NCI-H82 (cell line): ENCODE measurements at places on chromosomes 7 and 10.

GRCh38 chr7:115763347-115763746 is 267.2 kb downstream of the TFEC start:
- no peak for DNase-seq

GRCh38 chr7:28410628-28411531 is 1.4 kb upstream of the CREB5 start:
- peak; percentile 72 for DNase-seq

DNA sequence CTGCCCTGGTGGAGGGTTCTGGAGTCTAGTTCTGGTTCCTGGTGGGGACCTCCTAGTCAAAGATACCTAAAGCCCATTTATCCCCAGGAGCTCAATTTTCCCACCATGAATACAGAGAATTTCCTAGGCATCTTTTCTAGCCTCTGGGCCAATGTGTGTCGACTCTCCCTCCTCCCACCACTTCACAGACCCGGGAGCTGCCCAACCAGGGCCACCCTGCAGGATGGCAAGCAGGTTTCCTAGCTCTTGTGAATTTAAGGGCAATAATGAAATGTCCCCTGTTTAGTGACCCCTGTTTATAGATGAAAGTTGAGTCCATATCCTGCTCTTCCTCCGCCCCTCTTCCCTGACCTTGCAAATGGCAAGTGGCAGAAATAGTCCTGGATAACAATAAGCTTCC is 9.4 kb downstream of the DLX5 start:
- DNase-seq: no peak

DNA sequence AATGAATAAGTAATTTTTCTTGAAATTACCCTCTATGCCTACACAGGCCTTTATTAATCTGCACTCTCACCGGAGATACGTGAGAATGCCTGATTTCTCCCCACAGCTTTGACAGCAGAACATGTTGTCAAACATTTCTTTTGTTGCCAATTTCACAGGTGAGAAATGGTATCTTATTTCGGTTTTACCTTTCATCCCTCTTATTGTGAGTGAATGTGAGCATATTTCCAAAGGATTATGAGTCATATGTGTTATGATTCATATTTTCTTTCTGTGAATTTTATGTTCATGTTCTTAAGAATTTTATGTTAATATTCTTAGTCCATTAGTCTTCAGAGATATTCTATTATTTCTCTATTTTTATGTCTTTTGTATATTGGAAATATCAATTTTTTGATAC is 965.1 kb downstream of the CCSER2 start:
- no peak for DNase-seq

GRCh38 chr7:55431898-55432297 is 66.8 kb downstream of the LANCL2 start:
- DNase-seq: no peak

DNA sequence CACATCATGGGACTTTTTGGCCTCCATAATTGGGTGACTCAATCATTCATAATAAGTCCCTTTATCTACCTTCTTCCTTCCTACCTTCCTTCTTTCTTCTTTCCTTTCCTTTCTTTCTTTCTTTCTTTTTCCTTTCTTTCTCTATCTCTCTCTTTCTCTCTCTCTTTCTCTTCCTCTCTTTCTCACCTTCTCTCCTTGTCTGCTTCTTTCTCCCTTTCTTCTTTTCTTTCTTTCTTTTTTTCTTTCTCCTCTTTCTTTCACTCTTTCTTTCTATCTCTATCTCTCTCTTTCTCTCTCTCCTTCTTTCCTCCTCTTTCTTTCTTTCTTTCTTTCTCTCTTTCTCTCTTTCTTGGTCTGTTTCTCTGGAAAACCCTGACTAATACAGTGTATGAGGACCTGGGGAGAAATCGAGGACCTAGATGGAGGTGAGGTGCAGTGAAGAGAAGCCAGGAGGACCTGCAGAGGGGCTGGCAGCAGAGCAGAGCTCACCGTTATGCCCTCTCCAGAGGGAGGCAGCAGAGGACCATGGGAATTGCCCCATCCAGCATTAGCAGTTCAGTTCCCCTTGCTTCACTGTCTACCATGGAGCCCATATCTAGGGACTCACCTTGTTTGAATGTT is 52.7 kb upstream of the BTRC start:
- peak; percentile 91 for DNase-seq

- DNase-seq: no peak
Observed at GRCh38 chr7:42720012-42720411, 191.9 kb downstream of the C7orf25 start.

DNA sequence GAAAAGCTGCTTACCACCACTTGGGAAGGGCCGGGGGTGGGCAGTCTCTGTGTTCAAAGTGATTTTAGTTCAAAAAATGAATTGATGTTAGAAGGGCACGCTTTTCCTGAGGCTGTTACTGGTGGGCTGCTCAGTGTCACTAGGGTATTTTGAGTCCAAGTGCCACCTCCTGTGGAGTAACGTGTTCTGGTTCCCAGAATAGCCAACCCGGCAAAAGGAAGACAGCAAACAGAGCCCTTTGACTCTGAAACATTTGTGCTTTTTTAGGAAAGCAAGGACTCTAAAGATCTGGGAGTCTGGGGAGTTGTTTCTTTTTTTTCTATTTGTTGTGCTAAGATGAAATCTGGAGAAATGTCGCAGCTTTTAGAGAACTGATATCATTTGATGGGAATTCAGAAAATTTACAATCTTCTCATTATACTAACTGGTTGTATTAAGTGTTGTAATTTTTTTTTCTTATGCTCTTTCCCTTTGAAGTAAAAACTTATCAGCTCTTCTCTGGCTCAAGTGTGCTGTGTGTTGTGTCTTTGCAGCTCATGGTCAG is 66.2 kb downstream of the MKX start:
- DNase-seq: no peak
